ENCODE measurements at places on chromosomes 4 and X.

DNA sequence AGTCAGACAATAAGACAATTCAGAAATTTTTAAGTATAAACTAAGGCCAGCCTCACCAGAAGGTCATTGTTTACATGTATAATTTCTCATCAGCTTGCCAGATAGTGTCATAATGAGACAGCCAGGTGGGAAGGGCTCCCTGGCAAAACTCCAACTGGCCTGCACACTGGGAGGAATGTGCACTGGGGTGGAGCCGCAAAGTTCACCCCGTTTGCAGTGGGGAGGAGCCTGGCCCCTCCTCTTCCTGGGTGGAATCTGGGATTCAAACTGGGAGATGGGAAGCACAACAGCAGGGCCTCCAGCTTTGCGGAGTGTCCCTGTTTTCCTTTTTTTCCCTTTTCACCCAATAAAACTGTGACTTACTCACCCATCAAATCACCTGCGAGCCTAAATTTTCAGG lies 329.9 kb downstream of the SMARCA1 start:
- H3K36me3 ChIP-seq: no peaks in the 10 kb centered on the region
- no peaks in the 10 kb centered on the region for H3K4me1 ChIP-seq
- DNase-seq: no peak
- H3K27me3 ChIP-seq: no peaks in the 10 kb centered on the region
- no peak overlapping the region for H3K4me3 ChIP-seq

GRCh38 chr4:112145790-112146501 lies 692 bp downstream of the FAM241A start:
- peaks cover 17% of the 10 kb centered on the region for H3K4me1 ChIP-seq
- H3K27me3 ChIP-seq: no peaks in the 10 kb centered on the region
- H3K36me3 ChIP-seq: no peaks in the 10 kb centered on the region
- H3K4me3 ChIP-seq: peak overlapping the region; percentile 92
- peak; percentile 16 for DNase-seq

DNA sequence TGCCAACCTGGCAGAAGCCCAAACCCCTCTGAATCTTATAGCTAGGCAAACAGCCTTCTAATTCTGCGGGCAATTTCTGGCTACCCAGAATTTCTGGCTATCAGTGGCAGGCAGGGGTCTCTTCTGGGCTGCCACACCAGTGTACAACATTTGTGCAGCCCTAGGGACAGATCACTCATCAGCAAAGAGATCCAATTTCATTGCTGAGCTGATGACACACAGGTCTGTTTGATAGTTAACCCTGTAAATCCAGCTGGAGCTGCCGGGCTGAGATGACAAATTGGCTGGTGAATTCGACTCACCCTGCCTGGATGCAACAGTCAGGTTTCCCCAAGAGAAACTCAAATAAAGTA lies 2.4 kb downstream of the MID1 start:
- no peaks in the 10 kb centered on the region for H3K27me3 ChIP-seq
- H3K36me3 ChIP-seq: no peaks in the 10 kb centered on the region
- H3K4me3 ChIP-seq: peak overlapping the region; percentile 97
- DNase-seq: peak; percentile 67

GRCh38 chr4:157421365-157421764 lies 200.8 kb downstream of the GRIA2 start:
- H3K4me1 ChIP-seq: no peaks in the 10 kb centered on the region
- H3K27me3 ChIP-seq: no peaks in the 10 kb centered on the region
- DNase-seq: no peak
- no peak overlapping the region for H3K27ac ChIP-seq

GRCh38 chr4:171025776-171026175 lies 787.4 kb upstream of the GALNTL6 start:
- no peaks in the 10 kb centered on the region for H3K4me1 ChIP-seq
- no peaks in the 10 kb centered on the region for H3K36me3 ChIP-seq
- DNase-seq: no peak

GRCh38 chr4:55181010-55182005 lies 55.9 kb upstream of the KDR start:
- no peak for DNase-seq
- no peak overlapping the region for H3K27ac ChIP-seq
- H3K4me1 ChIP-seq: peaks cover 69% of the 10 kb centered on the region
- H3K4me3 ChIP-seq: no peak overlapping the region
- H3K27me3 ChIP-seq: no peaks in the 10 kb centered on the region

GRCh38 chr4:107519053-107519452 lies 201.0 kb downstream of the PAPSS1 start:
- DNase-seq: peak; percentile 9
- no peak overlapping the region for H3K27ac ChIP-seq
- no peak overlapping the region for H3K4me3 ChIP-seq
- no peaks in the 10 kb centered on the region for H3K36me3 ChIP-seq
- no peaks in the 10 kb centered on the region for H3K27me3 ChIP-seq
- H3K4me1 ChIP-seq: no peaks in the 10 kb centered on the region

- H3K4me3 ChIP-seq: no peak overlapping the region
- no peak overlapping the region for H3K27ac ChIP-seq
- DNase-seq: no peak
- H3K36me3 ChIP-seq: no peaks in the 10 kb centered on the region
- no peaks in the 10 kb centered on the region for H3K27me3 ChIP-seq
- H3K4me1 ChIP-seq: no peaks in the 10 kb centered on the region
Observed at GRCh38 chr4:153939570-153939969, 150.7 kb upstream of the SFRP2 start.

GRCh38 chrX:85941275-85941674 lies 106.1 kb downstream of the CHM start:
- no peak for DNase-seq
- no peak overlapping the region for H3K27ac ChIP-seq
- no peak overlapping the region for H3K4me3 ChIP-seq
- H3K27me3 ChIP-seq: no peaks in the 10 kb centered on the region
- peaks cover 19% of the 10 kb centered on the region for H3K36me3 ChIP-seq

DNA sequence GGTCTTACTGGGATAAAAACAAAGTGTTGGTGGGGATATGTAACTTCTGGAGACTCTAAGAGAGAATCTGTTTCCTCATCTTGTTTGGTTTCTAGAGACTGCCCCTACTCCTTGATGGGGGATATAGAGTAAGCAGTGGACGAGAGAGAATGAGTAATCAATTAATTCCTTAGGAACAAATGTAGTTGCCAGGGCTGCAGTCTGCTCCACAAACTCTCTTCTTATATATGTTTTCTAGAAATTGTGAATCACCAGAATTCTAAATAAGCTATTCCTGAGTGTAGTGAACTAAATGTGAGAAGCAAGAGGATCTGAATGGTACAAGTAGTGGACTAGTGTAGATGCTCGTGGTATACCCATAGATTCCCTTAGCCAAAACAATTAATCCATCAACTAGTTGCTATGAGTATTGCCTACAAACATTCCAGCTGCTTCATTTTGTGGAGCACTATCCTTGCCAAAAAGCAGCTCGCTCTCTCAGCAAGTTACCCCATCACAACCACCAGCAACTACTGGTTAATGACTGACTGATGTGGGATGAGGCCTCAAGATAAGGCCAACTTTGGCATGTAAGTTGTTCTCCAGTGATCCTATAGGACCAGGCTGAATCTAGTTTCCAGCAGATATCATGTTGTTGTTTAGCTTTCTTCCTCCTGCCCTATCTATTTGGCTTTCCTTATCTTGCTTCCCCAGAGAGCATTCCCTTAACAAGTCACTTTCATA lies 273.0 kb downstream of the SLC7A11 start:
- no peak overlapping the region for H3K4me3 ChIP-seq
- H3K36me3 ChIP-seq: peaks cover 17% of the 10 kb centered on the region
- DNase-seq: no peak
- H3K27ac ChIP-seq: peak overlapping the region; percentile 24
- H3K4me1 ChIP-seq: peaks cover 23% of the 10 kb centered on the region
- peaks cover 1% of the 10 kb centered on the region for H3K27me3 ChIP-seq

DNA sequence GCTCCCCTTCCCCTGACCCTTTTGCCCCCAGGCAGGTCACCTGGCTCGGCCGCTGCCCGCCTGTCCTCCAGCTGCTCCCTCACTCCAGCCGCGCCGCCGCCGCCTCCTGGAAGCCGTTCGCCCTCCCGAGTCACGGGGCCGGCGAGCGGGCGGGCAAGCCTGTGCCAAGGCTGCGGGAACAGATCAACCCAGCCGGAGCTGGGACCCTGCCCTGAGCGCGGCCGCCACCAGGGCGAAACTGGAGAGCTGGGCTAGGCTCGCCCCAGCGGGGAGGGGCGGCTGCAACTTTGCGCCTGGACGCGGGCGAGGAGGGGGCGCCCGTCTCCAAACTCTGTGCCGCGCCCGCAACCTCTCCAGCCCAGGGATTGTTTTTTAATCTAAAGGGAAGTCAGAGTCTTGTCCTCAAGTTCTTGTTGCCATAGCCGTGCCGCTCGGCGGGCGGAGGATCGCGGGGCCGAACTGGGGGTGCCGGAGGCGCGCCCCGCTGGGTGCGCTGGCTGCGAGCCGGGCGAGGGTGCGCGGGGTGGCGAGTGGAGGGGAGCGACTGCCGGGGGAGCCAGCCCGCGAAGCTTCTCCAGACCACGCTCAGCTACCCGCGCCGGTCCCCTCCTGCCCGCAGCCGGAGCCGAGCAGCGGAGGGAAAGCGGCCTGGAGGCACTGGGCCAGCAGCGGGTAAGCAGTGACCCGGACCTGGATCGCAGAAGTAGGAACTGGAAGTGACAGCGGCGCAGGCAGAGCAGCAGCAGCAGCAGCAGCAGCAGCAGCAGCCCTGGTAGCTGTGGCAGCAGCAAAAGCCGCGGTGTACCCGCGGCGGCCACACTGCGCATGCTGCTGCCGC lies 13.4 kb downstream of the ARHGEF6 start:
- DNase-seq: peak; percentile 55
- peak overlapping the region; percentile 86 for H3K27ac ChIP-seq
- no peaks in the 10 kb centered on the region for H3K36me3 ChIP-seq
- peak overlapping the region; percentile 80 for H3K4me3 ChIP-seq
- H3K27me3 ChIP-seq: no peaks in the 10 kb centered on the region

DNA sequence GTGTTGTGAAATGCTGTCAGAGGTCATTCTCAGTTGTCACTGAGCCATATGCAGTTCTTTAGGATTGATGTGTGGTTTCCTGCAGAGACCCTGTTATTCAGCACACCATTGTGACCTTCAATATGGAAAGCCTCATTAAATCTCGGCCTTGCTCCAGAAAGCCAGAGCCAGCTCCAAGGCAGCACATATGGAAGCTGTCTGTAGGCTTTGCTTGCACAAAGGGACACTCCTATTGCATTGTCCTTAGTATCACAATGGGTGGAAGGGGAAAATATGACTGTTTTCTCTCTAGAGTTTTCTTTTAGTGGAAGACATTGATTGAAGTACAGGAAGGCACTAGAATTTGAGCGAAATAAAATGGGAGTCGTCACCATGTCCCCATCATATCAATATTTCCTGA lies 179.0 kb downstream of the CEP135 start:
- no peak overlapping the region for H3K4me3 ChIP-seq
- no peaks in the 10 kb centered on the region for H3K36me3 ChIP-seq
- no peak for DNase-seq

- H3K4me3 ChIP-seq: no peak overlapping the region
- H3K36me3 ChIP-seq: no peaks in the 10 kb centered on the region
- H3K4me1 ChIP-seq: peaks cover 17% of the 10 kb centered on the region
- H3K27me3 ChIP-seq: peaks cover 1% of the 10 kb centered on the region
Observed at GRCh38 chr4:165199286-165199685, 8.1 kb upstream of the KLHL2 start.

DNA sequence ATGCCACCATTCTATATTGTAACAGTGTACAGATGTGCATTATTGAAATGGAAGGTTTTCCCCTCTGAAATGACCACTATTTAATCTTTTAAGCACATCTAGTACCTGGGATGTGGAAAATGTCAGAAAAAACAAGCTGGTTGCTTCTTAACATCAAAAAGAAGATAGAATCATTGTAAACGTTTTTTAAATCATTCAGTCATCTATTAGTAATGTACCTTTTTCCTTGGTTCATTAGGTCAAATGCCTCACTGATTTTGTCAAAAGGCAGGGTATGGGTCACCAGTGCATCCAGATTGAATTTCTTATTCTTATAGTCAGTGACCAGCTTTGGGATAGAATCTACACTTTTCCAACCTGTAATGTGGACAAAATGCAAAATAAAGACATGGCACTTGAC lies 17.7 kb downstream of the ADH4 start:
- H3K27ac ChIP-seq: no peak overlapping the region
- H3K4me1 ChIP-seq: no peaks in the 10 kb centered on the region
- H3K36me3 ChIP-seq: 0 out of 2 replicates have a peak, but pooled peaks cover 4% of the 10 kb centered on the region
- DNase-seq: no peak
- H3K4me3 ChIP-seq: no peak overlapping the region

GRCh38 chr4:12615822-12616221 lies 868.3 kb downstream of the RAB28 start:
- no peaks in the 10 kb centered on the region for H3K27me3 ChIP-seq
- H3K4me3 ChIP-seq: no peak overlapping the region
- H3K27ac ChIP-seq: no peak overlapping the region
- DNase-seq: no peak
- H3K36me3 ChIP-seq: 0 out of 2 replicates have a peak, but pooled peaks cover 5% of the 10 kb centered on the region
